Left renal cortex interstitium (tissue), 4 donors: ENCODE measurements at places on chromosomes 5 and 9.

- no peak for DNase-seq
These were observed 21.8 kb upstream of the ORM1 start for GRCh38 chr9:114300846-114301797.

- DNase-seq, result peak; percentile 59
These were observed 346.8 kb downstream of the PIK3R1 start for GRCh38 chr5:68562308-68562707.

DNA sequence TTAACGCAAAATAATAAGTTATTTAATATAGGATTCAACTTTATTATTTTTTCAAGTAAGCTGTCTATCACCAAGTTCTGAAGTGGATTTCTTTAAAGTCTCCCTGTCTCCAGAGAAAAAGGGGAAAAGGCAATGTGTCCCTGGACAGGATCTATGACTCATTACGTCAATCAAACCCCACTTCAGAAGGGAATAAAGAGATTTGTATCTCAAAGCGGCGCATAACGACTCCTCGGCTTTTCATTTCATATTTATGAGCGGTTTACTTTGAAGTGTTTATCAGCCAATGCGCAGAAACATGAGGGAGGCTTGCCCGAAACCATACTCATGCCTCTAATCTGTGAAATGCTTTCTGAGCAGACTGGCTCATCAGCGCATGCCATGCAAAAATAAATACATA, 938.6 kb upstream of the WWC1 start:
- no peak for DNase-seq

GRCh38 chr5:17203329-17204132, 13.9 kb upstream of the BASP1 start:
- DNase-seq, result peak; percentile 52

DNA sequence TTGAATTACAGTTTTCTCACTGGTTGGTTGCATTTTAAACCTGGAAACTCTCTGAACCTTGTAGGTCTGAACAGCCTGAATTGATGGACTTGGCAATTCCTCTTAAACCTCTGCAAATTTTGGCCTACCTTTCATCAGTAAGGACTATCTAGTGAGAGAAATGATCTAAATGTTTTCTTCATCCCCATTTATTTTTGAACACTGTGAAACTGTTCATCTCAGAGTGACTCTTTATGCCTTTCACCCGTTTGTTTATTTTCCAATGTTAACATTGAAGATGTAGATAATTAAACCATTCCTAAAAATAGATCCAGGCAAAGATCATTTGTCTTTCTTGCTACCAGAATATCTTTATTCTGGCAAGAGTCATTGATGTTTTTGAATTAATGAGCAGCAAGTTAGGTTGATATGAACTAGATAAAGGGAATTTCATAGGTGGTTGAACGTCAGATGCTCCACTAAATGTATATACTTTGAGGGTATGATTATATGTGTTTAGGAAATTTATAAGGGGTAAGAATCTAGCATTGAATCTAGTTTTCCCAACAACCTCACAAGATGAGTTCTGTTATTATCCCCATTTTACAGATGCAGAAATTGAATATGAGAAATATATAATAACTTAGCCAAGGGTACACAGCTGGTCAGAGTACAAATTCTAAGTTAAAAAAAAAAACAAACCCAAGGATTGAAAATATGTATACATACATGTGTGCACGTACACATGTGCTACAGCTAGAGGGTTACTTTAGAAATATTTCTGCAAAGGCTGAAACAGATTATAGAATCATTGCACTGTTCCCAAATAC, 3.4 kb downstream of the CPEB4 start:
- DNase-seq, result no peak

DNA sequence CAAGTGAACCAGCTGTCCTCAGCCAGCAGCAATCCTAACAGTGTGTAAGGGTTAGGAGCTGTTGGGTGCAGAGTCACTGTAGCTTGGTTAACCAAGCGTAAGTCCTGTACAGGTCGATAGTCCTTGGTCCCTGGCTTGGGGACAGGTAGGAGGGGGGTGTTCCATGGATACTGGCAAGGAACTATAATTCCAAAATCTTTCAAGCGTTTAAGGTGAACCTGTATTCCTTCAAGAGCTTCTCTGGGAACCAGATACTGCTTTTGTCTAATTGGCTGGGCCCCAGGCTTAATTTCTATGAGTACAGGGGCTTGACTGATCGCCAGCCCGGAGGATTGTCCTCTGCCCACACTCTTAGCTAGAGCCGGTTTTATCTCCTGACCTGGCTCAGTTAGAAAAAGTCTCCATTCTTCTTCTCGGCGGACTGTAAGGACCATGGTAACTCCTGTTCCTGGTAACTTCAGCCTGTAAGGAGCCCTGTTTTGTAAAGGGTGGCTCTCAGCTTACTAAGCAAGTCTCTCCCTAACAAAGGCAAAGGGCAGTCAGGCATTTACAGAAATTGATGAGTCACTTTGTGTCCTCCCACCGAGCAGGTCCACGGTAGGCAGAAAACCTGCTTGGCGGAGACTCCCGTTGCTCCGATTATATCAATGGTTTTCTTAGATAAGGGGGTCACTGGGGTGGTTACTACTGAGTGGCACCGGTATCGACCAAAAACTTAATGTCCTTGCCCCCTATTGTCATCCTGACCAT, 6.0 kb upstream of the ZNF354C start:
- DNase-seq, result no peak

DNA sequence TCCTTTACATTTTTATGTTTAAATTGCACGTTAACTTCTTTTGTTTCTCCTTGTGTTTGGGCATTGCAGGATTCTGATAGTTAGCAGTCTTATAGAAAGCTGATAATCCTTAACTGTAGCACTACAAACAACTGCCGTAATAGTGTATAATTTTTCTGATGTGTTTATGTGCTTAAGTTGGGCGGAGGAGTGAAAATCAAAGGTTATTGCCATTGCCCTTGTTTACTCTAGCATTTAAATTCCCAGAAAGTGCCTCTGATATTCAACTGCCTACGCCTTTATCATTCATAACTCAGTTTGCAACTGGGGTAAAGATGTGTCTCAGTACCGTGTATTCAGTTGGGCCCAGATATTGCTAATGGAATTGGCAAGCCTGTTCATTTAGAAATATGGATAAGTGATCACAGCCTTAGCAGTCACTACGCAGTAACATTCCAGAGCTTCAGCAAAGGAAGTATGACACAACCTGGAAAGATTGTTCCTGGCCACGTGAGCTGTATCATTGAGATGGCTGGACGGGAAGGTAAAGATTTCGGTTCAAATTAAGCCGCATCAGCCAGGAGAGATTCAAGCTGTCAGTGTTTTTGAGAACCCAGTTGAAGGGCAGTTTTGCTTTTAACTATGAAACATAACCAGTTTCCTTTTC, 28.1 kb upstream of the LRRTM2 start:
- no peak for DNase-seq

DNA sequence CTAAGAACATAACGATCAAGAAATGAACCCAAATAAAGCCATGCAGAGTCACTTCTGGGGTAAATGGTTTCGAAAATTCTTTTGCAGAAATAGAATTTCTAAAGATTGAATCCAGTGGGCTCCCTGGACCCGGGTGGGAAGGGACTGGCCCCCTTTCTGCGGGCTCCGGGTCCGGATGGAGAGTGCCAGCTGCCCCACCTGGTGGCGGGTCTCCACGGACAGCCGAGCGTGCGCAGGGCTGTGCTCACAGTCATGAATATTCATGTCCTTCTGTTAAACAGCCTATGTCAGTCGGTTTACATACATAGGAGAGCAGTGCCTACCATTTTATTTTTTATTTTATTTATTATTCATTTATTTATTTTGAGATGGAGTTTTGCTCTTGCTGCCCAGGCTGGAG, 4.7 kb upstream of the PPP1R26 start:
- no peak for DNase-seq

DNA sequence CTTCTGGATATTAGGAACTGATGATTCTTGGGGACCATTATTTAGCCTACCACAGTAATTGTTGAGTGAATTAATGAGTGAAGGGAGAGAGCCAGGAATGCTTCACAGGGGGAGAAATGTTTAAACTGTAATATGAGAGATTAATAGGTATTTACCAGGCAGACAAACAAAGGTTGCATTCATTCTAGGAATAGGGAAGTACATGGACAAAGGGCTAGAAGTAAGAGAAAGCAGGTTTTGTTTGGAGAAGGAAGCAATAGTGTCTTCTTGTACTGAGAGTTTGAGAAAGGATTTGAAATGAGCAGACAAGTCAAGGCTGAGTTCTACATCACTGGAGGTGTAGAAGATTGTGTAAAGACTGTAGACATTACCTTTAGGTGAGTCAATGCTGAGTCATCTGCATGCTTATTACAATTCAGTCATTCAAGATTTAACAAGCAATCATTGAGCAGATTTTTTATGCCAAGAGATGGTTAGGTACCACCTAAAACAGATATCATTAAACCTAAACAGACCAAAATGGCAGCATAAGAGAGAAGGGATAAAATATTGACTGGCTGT, 8.0 kb downstream of the TAF1L start:
- DNase-seq, result no peak

GRCh38 chr9:101601904-101602765, 7.4 kb upstream of the PPP3R2 start:
- DNase-seq, result peak; percentile 24

DNA sequence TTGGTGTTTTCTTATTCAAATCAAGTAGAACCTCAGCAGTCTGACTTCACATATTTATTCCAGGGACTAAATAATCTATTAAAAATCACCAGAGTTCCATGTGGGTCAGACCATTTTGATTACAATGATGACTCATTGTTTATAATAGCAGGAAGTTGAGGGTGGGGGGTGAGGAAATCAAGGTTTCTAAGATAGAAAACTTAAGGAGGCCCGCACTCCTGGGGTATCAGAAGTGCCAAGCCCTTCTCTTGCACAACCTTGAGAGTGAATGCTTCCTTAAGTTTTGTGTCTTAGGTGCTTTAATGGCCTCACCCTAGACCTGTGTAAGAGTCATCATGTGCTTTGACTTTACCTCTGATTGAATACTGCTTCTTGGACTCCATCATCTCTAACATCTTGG, 31.9 kb upstream of the NPR3 start:
- DNase-seq, result no peak

DNA sequence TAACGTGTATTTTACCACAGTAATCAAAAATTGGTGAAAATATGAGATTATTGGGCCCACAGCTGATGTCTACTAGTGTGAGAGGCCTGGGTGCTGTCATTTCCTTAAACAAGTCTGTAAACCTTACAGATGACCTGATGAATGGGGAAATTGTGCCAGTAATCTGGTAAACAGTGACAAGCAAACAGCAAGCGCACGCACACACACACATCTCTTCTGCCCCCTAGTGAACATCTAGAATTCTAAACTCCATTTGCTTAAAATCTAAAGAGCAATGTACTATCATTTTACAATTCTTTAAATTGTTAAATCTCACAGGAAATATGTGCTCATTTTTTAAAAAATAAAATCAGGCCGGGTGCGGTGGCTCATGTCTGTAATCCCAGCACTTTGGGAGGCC, 7.5 kb upstream of the RAPGEF1 start:
- DNase-seq, result no peak

DNA sequence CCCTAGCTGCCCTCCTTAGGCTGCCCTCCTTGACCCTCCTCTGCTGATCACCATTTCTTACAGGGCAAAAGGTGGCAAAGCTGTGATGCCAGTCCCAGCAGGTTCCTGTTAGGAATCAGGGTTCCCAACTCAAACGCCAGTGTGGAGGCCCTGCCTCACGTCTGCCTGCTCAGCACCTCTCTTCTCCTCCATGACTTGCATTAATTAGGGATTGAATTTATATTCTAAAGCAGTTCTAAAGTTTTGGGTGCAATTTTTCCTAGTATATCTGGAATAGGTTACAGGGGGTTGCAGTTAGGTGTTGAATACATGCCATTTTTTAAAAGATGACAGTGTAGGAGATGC, 13.2 kb upstream of the PLEKHG4B start:
- DNase-seq, result no peak

- no peak for DNase-seq
These were observed 44.8 kb upstream of the PTPN3 start for GRCh38 chr9:109542922-109543321.

DNA sequence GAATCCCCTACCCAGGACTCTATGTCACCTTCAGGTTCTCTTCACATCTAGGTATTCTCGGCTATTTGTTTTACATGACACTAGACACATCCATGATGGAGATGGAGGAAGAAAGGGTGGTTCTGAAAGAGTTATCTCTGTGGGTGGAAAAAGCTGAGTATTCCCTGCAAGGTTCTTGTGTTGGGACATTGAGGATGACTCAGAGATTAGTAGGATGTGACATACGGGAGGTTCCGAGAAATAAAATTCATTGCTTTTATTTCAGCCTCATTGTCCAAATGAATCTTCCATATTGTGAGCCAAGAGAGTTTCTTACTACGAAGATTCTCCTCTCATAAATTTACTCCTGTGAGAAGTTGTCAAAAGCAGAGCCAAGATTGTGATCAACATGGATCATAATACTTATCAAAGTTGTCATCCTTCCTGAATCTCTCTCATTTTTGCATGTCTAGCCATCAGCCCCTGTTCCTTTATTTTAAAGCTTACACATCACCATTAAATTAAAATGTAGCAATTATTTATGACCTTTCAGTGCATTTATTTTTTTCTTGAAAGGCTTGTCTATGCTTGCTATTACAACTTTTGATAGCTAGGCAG, 370.0 kb downstream of the PSAT1 start:
- DNase-seq, result no peak

- no peak for DNase-seq
These were observed 7.4 kb downstream of the NPR2 start for GRCh38 chr9:35798658-35799374.

DNA sequence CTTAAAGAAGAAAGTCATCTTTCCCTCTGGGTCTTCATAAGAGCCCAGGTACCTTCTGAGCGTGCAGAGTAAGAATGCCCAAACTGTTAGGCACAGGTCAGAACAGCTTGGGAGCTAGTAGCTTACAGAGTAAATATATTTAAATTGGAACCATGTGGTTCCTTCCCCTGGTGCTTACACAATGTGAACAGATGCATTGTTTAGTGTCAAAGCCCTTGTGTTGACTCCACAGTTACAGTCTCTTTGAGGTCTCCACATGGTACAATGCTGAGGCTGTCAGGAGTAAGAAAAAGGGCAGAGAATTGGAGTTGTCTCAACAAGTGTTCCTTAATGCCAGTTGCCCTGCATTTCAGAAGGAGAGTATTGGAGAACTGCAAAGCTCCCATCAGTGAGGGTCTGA, 188.5 kb downstream of the PAPPA start:
- no peak for DNase-seq

GRCh38 chr5:2866662-2867372, 115.3 kb upstream of the IRX2 start:
- DNase-seq, result no peak
